ENCODE measurements at places on chromosomes 5 and 9.

- no peak for DNase-seq
These were observed 23.6 kb upstream of the CDK5RAP2 start for GRCh38 chr9:120603591-120603990.

GRCh38 chr5:66818935-66819328 lies 222.7 kb downstream of the MAST4 start:
- no peak for DNase-seq

DNA sequence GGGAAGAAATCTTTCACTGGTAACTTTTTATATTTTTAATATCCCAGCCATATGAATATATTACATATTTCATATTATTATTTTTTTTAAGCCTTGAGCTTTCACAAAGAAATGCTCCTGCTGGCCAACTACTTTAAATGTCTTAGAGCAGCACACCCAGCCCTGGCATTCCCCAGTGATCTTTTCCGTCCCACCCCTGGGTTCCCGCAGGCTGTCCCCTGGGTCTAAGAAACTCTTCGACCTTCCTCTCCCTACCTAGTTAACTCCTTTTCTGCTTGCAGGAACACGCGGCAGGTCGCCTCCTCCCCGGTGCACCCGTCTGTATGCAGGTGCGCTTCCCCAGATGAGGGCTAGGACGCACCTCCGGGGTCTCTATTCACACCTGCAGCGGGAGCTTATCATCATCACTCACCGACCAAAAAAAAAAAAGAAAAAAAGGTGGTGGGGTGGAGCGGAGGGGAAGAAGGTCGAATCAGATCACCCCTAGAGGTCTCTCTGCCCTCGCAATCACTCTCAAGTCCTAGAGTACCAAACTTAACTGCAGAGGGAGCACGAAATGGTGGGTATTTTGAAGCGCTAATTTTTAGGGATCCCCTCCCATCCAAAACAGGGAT lies 696 bp downstream of the ZFP62 start:
- DNase-seq = peak; percentile 13

GRCh38 chr9:137046088-137046787 lies at the start of gene NPDC1:
Gene NPDC1 (minus strand): TSS chr9:137046177. CDS start chr9:137045989, 188 bp downstream.
- peak; percentile 76 for DNase-seq

GRCh38 chr9:96550659-96551058 lies 69.0 kb downstream of the CDC14B start:
- no peak for DNase-seq

- no peak for DNase-seq
These were observed 42.6 kb downstream of the RGS3 start for GRCh38 chr9:113506090-113506589.

DNA sequence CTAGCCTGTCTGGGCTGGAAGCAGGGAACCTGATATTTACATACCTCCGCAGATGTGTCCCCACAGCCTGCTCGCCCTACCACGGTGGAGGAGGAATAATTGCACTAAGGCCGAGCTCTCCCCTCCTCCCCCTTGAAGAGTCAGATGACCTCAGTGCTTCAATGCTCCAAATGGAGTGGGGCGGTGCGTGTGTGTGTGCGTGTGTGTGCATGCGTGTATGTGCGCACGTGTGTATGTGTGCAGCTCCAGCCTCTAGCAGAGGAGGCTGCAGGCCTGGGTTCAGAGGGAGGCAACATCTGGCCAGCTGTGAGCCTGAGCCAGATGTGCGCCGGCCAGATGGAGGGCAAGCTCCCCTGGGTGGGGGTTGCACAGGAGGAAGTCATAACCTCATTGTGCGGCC lies 90.5 kb downstream of the NRG2 start:
- DNase-seq = no peak

All from stimulated activated CD4-positive, alpha-beta T cell treated with anti-CD3 and anti-CD28 coated beads, Interleukin-1b, Interleukin-23, amount 100 ng/mL, for 4 hours (primary cell).